Camera-type eye (tissue), 1 donor: ENCODE measurements at places on chromosomes 2 and 18. TPM values are rescaled to one million over a fixed set of nuclear protein-coding genes. Genes with fewer than 3 reads are reported as not detected.

ZRANB3 gene
- total RNA-seq: 23.3 TPM

CXCR4 gene
- total RNA-seq: 95.7 TPM

NOL4 gene
- total RNA-seq: 72.9 TPM

GALR1 gene
- 0.16 TPM for total RNA-seq

SERPINB13 gene
- total RNA-seq: 0.33 TPM

COLEC12 gene
- total RNA-seq: 67.2 TPM

LAMA1 gene
- 34.4 TPM for total RNA-seq
